Midbrain (tissue), 1 donor: ENCODE measurements at places on chromosomes 11 and 22.

DNA sequence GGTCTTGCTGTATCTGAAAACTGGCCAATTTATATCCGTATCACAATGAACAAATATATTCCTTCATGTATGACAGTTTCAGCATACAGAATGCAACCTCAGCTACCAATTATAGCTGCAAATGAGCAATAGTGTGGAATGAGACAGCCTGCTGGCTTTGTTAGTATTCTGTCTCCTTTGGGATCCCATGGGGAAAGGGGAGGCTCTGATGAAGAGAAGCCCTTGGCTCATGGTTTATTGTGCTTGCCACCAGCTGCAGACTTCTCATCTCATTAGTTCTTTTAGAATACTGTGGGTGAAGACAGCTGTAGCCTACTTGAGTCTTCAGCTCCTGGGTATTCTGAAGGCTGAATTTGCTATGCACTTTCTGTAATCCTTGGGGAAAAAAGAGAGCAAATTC is 42.4 kb downstream of the PITPNB start:
- DNase-seq, result peak; percentile 15

GRCh38 chr11:71937826-71938225 is 9.0 kb downstream of the RNF121 start:
- no peak for DNase-seq

DNA sequence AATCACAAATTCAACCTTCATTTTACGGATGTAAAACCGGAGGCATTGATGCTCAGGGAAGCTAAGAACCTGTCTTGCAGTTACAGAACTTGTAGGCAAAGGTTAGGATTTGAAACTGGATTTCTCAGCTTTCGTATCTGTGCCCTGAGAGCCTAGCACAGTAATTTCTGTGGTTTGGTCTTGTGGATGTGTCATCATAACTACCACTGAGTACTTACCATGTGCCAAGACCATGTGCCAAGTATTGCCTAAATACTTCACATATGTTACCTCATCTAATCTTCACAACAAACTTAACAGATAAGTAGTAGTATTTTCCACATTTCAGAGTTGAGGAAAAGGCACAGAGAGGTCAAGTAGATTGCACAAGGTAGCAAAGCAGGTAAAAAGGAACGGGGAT is 140.7 kb downstream of the NXPE2 start:
- DNase-seq, result no peak

GRCh38 chr22:32850591-32851517 is 49.3 kb downstream of the TIMP3 start:
- peak; percentile 75 for DNase-seq

DNA sequence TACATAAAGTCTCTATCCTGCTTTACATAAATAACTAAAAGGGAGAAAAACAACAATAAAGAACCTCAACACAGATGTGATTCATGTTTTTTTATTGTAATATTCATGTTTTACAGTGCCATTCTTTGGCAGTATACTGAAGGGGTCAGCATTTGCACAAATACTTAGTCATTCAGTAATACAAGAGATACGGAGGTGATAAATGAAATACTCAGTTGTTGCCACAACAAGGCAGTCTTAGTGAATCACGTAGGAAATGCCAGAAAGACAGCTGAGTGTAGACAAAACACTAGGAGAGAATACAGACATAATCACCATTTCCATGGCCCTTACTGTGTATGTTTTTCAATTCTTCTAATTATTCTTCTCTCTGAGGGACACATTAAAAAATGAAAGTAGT is 910.4 kb downstream of the METTL15 start:
- no peak for DNase-seq

GRCh38 chr11:88620568-88621130 is 283.1 kb upstream of the CTSC start:
- no peak for DNase-seq

DNA sequence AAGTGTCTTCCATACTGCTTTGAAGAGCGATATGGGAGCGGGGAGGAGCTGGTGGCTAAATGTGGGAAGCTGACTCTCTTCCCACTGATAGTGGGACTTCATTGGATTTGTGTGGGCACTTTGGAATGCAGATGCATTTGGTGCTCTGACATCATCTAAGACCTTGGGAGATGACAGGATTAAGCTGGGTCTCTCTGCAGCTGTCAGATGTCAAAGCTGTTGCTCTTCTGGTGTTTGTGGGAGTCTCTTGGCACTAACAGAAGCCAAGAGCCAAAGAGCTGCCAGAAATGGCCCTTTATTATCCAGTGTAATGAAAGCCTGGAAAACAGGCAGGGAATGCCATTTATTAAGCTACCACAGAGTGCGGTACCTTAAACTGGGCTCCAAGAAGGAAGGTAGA is 20.6 kb downstream of the GRAMD1B start:
- no peak for DNase-seq

DNA sequence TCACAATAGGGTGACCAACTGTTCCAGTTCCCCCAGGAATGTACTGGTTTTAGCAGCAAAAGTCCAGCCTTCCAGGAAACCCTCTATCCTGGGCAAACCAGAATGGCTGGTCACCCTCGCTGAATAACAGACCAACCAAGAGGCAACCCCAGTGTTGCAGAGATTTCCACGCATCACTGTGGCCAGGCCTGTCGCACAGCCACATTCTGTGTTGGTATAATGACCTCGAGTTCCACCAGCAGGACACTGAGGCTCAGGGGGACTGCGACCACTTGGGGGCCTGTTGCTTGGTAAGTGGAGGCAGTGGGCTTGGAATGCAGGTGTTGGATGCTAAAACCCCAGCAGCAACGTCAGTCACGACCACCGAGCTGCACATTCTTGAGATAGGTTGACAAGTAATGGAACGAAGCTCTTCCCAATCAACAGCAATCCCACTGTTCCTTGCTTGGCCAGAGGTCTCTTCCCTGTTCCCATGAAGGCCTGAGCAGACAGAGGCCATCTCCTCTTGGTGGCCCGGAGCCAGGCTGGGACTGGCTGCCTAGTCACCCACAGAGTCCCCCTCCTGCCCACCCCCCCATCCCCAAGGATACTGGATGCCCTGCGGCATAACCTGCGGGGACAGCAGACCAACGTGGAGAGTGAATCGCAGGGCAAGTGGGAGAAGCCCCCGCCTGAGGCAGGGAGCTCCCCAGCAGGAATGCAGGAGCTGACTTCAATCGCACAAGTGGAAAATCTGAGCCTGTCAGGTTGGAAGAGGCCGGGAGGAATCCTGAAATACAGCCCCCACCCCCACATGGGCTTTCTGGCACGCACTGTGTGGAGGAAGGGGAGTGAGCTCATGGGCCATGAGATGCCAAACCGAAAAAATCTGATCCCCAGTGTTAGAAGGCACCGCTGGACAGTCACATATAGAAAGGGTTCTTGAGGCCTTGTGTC is 43.4 kb upstream of the MN1 start:
- no peak for DNase-seq

DNA sequence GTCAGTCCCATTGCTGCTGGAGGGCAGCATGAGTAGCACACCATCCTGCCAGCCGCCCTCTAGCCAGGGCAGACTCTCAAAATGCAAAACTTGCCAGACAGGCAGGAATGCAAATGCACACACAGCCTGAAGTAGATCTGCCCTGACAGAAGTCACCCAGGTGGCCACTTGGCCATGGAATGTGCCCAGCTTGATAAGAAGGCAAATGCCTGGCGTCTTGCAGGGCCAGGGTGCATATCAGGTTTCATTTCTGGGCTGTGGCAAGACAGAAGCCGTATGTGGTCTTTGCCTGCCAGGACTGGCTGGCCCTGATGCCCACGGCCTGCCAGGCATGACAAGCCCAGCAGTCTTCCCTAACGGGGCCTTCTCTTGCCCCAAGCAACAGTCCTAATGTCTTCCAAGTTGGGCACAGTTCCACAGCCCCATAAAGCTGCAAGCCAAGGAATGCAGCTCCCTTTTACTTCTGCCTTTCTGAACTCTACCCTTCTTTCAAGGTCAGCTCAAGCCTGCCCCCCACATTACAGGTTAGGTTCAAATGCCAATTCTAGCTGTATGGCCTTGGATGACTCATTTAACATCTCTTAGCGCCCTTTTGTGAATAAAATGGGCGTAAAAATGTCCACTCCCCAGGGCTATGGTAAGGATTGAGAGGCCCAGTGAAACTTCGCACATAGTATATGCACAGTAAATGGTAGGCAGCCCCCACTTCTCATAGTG is 29.7 kb downstream of the POU2AF3 start:
- DNase-seq, result no peak

GRCh38 chr11:113689768-113690618 is 16.1 kb downstream of the TMPRSS5 start:
- DNase-seq, result no peak

DNA sequence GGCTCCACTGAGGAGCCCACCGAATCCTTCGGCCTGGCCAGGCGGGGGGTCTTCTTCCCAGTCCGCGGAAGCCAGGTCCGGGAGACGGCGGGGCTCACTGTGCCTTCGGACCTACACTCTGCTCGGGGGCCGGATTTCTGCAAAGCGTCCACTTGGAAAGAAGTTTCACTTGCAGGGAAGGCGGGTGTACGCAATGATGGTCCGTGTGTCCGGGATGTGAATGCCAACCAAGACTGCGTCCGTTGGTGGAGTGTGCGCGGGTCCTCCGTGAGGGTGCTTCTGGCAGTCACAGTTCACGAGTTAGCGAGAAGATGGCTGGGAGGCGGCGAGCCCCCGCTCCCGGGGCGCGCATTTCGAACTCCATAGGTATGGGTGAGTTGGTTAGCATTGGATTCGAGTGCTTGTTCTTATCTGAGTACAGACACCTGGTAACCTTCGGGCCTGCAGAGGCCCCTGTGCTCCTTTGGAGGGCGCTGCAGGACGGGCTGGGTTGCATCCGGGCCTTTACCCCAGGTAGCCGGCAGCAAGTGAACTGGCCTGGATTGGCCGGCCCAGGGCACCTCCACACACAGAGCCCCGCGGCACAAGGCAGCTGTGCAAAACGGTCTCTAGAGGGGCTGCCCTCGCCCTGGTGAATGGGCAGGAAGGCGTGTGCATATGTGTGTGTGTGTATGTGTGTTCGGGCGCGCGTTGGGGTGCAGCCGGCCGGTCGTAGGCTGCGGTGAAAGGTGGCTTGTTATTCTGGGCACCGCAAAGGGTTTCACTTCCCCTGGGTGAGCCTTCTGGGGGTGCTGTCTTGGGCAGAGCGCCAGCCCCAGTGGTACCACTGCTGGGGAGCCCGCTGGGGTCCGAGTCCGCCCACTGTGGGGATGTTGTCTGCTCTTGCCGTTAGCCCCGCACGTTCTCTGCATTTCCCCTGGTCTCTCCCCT is 13.3 kb upstream of the CYP2R1 start:
- no peak for DNase-seq

- DNase-seq, result no peak
Measured at GRCh38 chr11:26473216-26474194, 98.6 kb downstream of the MUC15 start.

- DNase-seq, result no peak
Measured at GRCh38 chr11:1012291-1012690, 24.2 kb downstream of the MUC6 start.

DNA sequence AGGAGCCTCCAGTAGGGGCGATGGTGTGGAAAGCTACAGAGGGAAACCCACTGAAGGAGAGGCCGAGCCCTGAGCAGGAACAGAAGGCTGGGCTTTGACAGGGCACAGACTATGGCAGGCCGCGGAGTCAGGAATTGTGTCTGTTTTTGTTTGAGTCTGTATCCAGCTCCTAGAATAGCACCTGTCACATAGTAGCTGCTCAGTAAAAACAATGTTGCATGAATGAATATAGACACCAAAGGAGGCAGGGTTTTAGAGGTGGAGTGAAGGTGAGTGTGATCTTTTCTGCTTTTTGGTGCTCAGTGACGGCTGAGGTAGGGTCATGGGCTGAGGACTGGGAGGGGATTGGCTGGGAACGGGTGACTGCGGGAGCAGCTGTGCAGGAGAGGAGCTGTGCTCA is 18.5 kb upstream of the APOBEC3A start:
- no peak for DNase-seq
